ENCODE measurements at places on chromosomes 6 and 20. TPM values are rescaled to one million over a fixed set of nuclear protein-coding genes. Genes with fewer than 3 reads are reported as not detected.

Gene DYNLT2
- total RNA-seq, result 3.9 TPM

- DNase-seq, result no peak
These were observed 2.8 kb downstream of the PREX1 start for GRCh38 chr20:48824830-48825565.

- DNase-seq, result peak; percentile 41
These were observed at the start of gene SYCP2 for GRCh38 chr20:59933296-59933848. SYCP2 (minus strand) TSS chr20:59933637; CDS start chr20:59922413, 11,224 bp downstream.

DNA sequence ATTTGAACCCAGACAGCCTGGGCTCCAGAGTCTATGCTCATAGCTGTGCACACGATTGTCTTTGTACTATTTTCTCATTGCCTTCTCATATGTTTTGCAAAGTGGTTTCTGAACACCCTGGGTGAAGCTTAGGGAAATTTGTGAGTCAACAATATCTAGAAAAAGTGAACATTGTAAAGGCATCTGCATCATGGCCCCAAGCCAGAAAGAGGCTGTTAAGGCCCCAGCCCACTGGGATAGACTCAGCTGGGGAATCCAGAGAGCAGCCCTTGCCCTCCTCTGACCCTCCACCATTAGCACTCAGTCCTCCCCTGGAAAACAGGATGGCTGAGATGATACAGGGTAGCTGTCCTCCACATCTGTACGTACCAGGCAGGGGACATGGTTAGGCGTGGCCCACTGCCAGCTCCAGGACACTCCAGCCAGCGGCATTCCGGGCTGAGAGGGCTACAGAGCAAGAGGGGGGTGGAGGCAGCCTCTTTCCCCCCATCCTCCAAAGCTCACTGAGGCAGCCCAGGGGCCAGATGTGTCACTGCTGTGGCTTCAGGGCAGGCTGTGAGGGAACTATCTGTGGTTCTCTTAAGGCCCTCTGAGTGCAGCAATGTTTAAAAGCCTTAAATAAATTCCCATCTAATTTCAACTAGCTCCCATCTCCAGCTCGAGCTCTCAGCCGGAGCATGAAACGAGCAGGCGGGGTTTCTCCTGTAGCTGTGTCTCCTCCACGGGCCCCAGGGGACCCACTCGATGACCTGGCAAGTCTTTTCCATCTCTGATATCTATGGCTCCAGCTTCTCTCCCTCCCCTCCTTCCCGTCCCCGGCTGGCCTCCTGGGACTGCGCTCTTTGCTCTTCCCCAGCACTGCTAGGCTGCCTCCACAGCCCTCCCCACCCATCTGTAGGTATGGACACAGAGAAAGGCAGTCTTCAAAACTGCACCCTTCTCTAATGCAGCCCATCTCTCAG, 209.4 kb upstream of the LRFN2 start:
- DNase-seq, result no peak

DNA sequence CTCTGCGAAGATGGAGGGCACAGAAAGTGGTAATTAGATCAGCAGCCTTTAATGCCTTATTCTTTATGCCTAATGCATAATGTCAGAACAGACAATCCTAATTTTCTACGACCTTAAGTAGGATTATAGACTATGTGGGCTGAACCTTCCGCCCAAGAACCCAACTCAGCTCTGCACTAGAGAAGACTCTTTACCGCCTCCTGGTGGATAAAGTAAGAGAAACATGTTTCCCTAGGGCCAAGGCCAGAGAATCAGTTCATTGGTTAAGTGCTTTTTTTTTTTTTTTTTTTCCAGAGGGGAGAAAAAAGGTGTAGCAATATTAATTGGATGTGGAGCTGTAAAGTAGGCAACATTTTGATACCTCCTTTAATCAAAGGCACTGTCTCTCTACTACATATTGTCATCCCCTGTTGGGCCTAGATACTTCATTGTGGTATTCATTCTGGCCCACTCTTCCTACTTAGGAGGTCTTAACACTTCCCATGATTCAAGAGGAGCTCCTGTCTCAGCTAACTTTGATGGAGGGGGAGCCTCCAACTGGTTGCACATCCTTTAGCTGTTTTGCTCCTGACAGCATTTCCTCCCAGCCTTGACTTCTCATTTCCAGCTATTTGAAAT, 124.9 kb upstream of the NRN1 start:
- DNase-seq, result no peak

GRCh38 chr6:97207383-97207782, 75.6 kb downstream of the MMS22L start:
- DNase-seq, result no peak

DNA sequence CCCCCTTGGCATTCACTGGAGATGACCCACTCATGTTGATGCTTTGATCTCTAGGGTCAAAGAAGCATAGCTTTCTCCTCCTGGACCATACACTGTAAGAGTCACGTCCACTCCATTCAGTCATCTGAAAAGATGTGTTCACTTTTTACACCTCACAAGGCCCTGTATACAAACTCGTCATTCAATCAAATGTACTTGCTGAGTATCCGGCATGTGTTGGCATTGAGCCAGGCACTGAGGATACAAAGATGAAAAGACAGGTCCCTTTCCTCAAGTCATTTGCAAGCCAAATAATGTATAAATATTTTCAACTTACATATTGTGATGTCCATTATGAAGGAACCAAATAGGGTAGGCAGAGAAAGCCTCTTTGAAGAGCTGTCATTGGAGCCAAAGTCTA, 32.6 kb upstream of the CSNK2A1 start:
- DNase-seq, result no peak

- no peak for DNase-seq
These were observed 49.5 kb downstream of the TRERF1 start for GRCh38 chr6:42402184-42402583.

DNA sequence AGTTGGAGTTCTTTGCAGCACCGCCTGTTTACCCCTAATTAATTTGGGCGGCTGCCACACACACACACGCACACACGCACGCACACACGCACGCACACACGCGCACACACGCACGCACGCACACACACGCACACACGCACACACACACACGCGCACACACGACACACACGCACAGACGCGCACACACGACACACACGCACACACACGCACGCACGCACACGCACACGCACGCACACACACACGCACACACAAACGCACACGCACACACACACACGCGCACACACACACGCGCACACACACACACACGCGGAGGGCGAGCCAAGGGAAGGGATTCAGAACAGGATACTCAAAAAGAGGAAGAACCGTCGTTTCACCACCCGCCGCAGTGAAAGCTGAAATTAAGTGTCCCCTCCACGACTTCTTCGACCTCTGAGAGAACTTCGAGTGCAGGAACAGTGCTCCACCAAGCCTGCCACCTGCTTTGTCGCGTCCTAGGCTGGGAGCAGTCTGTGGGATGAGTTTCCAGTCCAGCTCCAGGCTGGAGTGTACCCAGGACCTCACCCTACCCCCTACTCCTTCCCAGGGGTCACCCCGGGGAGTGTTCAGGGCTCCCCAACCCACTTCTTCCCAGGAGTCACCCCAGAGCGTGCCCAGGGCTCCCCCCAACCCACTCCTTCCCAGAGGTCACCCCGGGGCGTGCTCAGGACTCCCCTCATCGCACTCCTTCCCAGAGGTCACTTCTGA, 1.1 kb downstream of the RNASET2 start:
- no peak for DNase-seq

All from Peyer's patch (tissue), 4 donors.